ENCODE measurements at places on chromosomes 5 and 9. TPM values are rescaled to one million over a fixed set of nuclear protein-coding genes. Genes with fewer than 3 reads are reported as not detected.

The PKD2L2 gene
- not detected for total RNA-seq

The IL31RA gene
- 1.3 TPM for total RNA-seq

The FGF10 gene
- total RNA-seq, result not detected

The ALDOB gene
- not detected for total RNA-seq

The COL15A1 gene
- 0.39 TPM for total RNA-seq

The ORM1 gene
- total RNA-seq, result not detected

The PCDHB13 gene
- total RNA-seq, result 0.05 TPM

The CARD9 gene
- 0.53 TPM for total RNA-seq

The KIF4B gene
- total RNA-seq, result 0.05 TPM

The LURAP1L gene
- 18.6 TPM for total RNA-seq

The WWC1 gene
- total RNA-seq, result 97.2 TPM

The EIF4E1B gene
- total RNA-seq, result not detected

The CARTPT gene
- total RNA-seq, result not detected

The NSG2 gene
- total RNA-seq, result 0.08 TPM

The SLC45A2 gene
- 0.05 TPM for total RNA-seq

The LCN12 gene
- total RNA-seq, result 1.5 TPM
